Peyer's patch (tissue), 4 donors: ENCODE measurements at places on chromosomes 13 and 19.

DNA sequence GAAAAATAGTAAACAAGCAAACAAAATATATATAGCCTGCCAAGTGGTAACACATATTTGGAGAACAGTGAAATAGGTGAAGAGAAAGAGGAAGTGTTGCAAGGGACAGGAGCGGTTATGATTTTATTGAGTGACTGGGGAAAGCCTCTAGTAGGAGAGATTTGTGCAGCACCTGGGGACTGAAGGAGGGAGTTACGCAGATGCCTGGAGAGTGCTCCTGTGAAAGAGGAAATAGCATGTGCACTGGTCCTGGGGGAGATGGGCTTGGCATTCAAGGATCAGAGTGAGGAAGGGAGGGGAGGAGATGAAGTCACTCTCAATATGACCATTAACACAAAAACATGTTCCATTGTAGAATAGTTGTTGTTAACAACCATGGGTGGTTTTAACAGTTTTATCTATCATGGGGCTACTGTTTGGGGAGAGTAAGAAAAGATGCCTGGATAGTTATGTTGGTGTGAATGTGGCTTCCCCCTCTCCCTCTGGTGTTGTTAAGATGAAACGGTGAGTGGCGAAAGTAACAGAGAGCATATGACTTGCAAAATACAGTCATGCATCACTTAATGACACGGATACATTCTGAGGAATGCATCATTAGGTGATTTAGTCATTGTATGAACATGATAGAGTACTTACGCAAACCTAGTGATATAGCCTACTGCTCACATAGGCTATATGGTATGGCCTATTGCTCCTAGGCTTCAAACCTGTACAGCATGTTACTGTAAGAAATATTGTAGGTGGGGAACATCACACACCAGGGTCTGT lies 251.7 kb upstream of the ARGLU1 start:
- no peak for DNase-seq

DNA sequence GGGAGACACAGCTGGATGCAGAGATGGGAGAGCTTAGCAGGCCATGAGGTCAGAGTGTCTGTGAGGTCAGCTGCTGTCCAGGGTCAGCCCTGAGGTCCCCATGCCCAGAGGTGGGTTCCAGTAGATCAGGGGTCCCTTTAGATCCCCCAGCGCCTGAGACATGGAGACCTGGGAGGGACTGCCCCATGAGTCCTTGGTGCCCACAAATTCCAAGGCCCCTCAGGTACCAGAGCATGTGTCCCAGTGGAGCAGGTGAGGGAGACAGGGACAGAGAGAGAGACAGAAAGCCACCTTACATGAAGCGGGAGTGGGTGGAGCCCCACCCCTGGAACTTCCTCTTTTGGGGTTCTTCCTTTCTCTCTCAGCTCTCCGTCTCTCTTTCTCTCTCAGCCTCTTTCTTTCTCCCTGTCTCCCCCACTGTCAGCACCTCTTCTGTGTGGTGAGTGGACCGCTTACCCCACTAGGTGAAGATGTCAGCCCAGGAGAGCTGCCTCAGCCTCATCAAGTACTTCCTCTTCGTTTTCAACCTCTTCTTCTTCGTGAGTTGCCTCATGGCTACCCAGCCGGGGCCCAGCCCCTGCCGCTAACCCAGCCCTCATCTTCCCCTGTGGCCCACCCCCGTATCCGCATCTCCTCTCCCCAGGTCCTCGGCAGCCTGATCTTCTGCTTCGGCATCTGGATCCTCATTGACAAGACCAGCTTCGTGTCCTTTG lies at the start of gene CD37:
Gene CD37 (plus strand): TSS at position 336 of the 713 bp plus-strand sequence. CDS start 135 bp downstream, at position 471.
- no peak for DNase-seq

GRCh38 chr19:51024924-51025323 lies 1.5 kb downstream of the KLK11 start:
- no peak for DNase-seq

GRCh38 chr13:30570691-30571090 lies 47.0 kb upstream of the USPL1 start:
- DNase-seq, result no peak

DNA sequence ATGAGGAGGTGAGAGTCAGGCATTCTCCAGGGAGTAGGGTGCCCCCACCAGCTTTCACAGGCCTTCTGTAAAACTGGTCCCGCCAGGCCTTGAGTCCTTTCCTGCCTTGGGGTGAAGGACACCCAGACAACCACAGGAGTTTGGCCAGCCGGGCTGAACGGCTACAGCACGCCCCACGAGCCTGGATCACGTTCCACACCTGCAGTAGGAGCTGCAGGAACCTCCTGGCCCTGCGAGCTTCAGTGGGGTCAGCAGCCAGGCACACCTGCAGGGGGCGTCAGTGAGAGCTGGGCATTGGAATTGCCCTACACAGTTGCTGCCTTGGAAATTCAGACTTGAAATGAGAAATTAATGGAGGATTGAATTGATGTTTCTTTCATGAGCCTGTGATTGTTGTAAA lies 45.7 kb downstream of the COL4A2 start:
- DNase-seq, result no peak

GRCh38 chr13:99366075-99366987 lies 59.1 kb upstream of the GPR183 start:
- DNase-seq, result no peak

- DNase-seq, result no peak
These were observed 241.1 kb upstream of the ZNF507 start for GRCh38 chr19:32104153-32104849.
